Fibroblast of pulmonary artery (primary cell): ENCODE measurements at places on chromosomes 5 and 9.

DNA sequence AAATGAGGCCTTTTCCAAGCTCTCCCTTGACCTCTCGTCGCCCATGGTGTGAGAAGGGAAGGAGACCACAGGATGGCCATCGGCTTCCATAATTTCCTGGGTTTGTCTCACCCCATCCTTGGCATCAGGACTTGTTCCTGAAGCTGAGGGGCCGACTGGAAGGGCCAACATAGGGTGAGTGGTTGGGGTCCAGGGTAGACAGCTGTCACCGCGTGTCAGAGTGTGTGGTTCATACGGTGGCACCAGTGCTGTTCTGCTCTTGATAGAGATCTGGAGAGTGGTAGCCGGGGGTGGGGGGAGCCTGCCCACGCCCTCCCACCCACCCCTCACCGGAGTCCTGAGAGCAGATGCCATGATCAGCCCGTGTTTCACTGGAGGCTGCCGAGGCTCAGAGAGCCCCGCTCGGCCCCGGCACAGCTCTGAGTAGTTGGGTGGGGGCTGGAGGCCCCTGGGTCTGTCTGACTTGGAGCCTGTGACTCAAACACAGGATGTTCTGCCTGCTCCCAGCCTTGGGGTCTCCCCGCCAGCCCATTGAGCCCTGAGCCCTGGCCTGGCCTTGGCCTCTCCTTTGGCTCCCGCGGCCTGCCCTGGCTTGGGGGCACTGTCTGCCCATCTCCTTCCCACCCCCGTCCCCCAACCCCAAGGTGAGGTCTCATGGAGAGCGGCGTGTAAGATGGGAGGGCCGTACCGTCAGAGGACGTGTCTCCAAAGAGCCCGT, 53.1 kb upstream of the IER5L start:
- no peak for DNase-seq

- DNase-seq: no peak
Observed at GRCh38 chr5:170479484-170479883, 24.3 kb upstream of the KCNIP1 start.

DNA sequence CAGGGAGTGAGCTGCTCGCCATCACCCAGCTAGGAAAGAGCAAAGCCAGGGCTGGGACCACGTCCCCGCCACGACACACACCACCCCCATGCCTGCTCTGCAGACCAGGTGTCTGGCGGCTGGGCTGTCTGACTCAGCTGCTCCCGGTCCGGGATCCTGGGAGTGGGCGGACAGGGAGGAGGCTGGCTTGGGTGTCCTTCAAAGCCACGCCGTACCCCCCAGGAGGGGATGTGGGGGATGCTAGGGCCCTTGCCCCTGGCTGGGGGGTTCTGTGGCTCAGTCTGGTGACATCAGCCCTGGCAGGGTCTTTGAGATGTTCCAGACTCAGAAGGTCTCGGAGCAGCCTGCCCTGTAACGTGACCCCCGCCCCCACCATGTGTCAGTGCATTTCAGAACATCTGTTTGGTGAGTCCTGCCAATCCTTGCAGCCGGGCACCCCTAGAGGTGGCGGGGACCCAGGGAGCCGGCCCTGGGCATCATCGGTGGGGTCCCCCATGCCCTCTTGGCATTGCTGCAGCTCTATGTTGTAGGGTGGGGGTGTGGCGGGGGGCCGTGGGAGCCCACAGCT, 62.3 kb downstream of the HMCN2 start:
- no peak for DNase-seq

DNA sequence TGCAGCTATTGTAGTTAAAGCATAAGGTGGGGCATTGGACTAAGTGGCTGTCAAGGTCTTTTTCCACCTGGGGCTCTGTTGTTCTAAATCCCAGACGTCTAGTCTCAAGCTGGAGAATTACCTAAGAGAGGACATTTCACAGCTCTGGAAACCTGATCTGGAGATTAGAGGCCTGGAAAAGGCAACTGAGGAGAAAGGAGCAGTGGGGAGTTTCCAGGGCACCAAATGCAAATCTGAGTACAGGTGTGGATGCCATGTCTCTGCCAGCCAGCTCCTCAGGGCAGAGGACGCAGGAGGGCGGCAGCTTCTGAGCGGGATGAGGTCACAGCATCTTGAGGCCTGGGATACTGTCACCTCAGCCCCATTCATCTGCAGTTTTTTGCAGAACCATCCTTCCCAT, 65.2 kb downstream of the PPARGC1B start:
- no peak for DNase-seq

DNA sequence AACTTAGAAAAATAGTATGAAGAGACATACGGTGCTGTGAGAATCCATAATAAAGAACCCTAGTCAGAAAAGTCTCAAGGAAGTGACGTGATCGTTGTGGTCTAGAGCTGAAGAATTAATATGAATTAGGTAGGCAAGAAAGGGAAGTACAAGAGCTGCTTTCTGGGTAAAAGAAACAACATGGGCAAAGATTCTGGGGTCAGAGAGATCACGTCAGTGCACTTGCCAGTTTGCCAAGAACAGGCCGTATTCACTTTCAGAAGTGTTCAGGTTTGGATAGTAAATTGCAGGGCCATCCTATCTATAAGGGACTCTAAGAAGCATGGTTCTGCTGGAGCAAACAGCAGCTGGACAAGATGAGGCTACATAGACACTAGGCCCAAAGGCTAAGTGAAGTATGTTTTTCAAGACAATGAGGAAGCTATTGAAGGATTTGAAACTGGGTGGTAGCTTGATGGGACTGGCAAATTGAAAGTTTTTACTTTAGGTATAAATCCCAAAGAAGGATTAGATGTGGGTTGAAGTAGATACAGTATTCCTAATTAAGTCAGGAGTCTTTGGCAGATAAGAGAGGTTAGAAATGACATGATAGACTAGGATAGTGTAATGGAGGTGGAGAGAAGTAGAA, 4.8 kb upstream of the CHD1 start:
- no peak for DNase-seq

DNA sequence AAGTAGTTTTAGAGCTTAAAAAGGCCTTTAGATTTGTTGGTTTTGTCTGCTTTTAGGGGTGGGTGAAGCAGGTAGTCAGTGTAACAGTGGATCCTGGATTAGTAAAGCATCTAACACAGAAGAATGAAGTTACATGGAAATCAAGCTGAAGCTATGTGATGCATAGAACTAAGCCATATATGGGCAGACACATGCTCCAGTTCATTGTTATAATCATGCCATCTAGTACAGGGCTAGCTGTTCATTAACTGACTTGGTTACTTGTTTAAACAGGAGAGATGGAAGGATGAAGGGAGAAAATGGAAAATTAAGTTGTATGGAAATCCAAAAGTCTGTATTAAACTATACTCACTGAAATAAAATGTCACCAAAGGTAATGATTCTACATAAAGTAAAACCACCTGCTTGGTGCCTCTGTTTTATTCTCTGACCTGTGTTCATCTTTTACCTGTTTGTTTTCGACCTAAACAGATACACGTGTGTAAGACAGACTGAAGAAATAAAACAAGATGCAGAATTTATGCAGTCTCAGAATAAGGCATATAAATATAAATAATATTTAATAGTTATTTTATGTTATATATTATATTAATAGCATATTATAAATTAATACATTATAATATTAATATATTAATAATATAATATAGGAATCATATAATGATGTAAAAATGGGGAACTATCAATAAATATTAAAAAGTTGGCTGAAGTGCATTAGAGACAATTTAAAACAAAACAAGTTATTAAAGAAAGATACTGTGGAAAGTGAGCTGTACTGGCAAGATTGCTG, 33.9 kb downstream of the MRPS30 start:
- DNase-seq: no peak

DNA sequence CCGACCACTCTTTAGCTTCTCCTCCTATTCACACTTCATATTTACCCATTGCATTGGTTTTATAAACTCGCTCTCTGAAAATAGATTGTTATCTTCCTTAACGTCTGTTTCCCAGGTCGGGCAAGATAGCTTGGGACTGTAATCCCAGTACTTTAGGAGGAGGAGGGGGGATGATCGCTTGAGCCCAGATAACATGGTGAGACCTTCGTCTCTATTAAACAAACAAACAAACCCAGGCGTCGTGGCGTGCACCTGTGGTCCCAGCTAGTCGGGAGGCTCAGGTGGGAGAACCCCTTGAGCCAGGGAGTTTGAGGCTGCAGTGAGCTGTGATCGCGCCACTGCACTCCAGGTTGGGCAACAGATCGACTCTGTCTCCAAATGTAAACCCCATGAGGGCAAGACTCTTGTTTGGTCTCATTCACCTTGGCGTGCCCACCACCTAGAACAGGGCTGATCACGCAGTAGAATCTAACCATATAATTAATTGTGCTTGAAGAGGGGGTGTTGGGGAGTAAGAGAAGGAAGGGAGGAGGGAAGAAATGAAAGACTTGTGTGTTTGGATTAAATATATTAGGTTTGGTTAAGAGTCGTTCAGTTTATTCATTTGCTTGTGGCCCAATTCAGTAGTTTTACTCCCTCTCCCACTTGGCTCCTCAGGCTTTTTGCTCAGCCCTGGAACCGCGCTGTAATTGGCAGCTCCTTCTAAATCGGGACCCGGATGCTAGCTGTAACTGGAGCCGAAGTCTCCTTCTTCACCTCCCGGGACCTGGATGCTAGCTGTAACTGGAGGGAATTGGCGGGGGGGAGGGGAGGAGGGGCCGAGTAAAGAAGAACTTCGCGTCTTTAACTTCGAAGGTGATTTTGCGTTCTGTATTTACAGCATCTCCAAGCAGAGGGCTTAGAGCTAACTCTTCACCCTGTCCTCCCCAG, 24.9 kb downstream of the CDKN2A start:
- DNase-seq: no peak

- no peak for DNase-seq
Observed at GRCh38 chr5:175021841-175022625, 297.7 kb downstream of the MSX2 start.

GRCh38 chr9:82538634-82539033, 524.3 kb downstream of the RASEF start:
- no peak for DNase-seq

DNA sequence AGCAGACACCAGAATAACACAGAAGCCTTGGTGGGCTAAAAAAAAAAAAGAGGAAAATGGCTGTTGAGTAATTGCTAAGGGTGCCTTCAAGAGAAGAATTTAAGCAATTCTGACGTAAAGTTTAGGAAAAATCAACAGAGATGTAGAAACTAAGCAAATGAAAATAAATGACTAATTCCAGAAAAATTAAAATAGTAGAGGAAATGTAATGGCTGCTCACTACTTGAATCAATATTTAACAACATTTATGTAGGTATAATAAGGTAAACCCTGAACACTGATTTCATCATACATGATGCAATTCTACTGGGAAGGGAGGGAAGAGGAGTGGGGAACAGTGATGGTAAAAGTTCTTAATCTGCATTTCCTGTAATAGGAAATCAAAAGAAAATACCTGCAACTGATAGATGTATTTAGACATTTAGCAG, 41.4 kb downstream of the PUM3 start:
- peak; percentile 60 for DNase-seq

- peak; percentile 44 for DNase-seq
Observed at GRCh38 chr5:83450183-83450966, 21.2 kb upstream of the VCAN start.
